ENCODE measurements at places on chromosomes 6 and 20.

DNA sequence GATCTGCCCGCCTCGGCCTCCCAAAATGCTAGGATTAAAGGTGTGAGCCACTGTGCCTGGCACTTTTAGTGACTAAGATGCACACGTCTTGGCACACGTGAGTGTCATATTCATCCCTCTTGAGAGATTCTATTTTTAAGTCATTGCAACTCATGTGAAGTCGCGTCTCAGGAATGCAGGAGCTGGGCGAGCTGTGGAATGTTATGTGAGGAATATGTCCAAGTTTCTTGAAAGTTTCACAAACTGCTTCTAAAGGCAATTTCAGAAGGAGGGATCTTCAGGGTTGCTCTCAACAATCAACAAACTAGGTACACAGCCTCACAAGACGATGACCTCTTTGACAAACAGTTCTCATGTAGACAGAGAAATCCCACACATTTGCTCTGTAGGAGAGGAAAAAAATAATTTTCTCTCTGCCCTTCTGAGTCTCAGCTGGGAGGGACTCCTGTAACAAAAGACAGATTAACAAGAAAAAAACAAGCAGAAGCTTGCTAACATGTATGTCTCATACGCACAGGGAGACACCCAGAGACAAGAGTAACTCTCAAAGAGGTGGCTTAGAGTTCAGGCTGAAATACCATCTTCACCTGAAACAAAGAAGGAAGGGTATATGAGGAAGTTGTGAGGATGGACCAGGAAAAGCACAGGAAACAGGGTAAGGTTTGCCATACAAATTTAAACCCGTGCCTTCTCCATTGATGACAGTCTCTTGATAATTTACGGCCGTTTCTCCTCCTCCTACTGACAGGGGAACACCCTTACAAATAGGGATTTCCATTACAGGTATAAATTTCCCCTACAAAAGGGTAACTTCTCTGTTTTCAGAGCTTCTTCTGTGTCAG lies 45.3 kb upstream of the FAM50B start:
- DNase-seq: no peak

DNA sequence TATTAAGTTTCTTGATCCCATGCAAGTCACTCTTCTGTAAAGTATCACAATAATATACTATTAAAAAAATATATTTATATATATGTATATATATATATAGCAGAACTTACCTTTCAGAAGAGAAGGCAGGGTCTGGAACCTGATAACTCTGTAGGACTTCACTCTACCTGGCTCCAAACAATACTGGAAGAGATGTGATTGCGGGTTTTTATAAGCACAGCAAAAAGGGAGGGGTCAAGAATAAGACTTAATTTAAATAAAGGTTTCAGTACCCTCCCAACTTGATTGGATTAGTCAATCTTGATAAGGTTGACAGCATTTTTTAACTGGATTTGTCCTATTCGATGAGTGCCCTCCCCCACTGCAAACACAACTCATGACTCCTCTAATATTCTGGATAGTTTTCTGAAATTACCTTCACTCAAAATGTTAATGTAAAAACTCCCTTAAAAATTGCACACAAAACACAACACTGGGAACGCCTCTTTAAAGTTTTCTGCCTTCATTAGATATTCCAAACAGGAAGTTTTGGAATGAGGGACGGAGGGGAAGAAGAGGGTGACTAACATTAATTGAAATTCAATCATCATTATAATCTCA lies 4.0 kb upstream of the ZNF217 start:
- DNase-seq: no peak

GRCh38 chr6:167151648-167152047 lies 6.1 kb downstream of the GPR31 start:
- DNase-seq: no peak

- no peak for DNase-seq
Measured at GRCh38 chr6:115592025-115592424, 468.7 kb downstream of the FRK start.

DNA sequence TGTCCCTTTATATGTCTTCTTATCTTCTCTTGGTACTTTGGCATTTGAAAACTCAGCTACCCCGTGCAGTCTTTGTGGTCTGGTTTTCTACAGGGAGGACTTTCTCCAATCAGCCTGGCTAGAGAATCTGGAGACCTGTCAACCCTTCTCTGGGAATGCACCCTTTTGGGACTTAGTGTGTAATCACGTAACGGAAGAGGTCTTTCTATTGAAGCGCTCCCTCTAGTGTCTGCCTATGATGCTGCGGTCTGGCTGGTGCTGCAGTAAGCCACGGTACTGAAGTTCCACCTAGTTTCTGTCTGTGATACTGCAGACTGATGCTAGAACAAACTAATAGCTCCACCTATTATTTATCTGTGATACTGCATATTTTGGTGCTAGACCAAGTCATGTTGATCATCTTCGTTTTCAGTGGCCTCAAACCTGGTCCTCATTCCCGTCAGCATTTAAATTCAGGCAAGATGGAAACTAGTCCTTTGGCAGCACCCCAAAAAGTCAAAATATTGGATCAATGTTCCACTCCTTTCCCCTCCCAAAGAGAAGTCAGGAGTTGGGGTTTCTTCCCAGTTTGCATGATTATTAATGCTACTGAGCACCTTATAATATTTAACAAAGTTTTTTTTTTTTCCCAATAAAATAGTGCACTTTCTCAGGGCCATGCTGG lies 12.5 kb upstream of the SIRPB2 start:
- peak; percentile 52 for DNase-seq
